Activated T-cell treated with anti-CD3 and anti-CD28 coated beads, Interleukin-2, amount 50 U/mL, for 48 hours (primary cell): ENCODE measurements at places on chromosomes 16 and 17.

DNA sequence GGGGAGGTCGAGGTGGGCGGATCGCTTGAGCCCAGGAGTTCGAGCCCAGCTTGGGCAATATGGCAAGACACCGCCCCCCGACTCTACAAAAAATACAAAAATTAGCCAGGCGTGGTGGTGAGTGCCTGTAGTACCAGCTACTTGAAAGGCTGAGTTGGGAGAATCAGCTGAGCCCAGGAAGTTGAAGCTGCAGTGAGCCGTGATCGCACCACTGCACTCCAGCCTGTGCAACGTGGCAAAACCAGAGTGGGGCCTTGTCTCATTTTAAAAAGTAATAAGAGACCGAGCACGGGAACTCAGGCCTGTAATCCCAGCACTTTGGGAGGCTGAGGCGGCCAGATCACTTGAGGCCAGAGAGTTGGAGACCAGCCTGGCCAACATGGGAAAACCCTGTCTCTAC is 24.4 kb upstream of the ABCC1 start:
- no peak for DNase-seq

- no peak for DNase-seq
Measured at GRCh38 chr16:49011901-49012300, 269.7 kb downstream of the CBLN1 start.

DNA sequence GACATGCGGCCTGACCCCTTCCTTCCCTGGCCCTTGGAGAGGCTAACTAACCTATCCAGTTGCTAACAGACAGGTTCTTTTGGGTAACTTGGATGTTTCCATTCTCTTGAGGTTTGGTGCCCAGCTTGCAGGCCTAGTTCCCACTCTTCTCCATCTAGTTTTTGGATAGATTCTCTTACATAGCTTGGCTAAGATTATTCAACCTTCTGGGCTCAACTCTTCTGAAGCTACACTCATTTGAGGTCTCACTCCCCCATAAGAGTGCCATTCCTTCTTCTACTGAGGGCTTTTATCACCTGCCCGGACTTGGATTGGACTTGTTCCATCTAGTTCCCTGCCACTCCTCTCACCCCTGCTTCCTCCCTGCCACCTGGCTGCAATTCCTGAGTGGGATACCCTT is 44.1 kb upstream of the MARCHF10 start:
- DNase-seq = no peak

GRCh38 chr16:1460602-1461138 is 14.2 kb downstream of the CLCN7 start:
- DNase-seq = no peak

GRCh38 chr16:77807-78443 is at the start of gene MPG:
MPG (plus strand) TSS chr16:78225; CDS start chr16:78310, 85 bp downstream.
- DNase-seq = peak; percentile 89

- DNase-seq = no peak
Measured at GRCh38 chr17:74555427-74555940, 9.6 kb upstream of the CD300C start.

- DNase-seq = no peak
Measured at GRCh38 chr17:37261286-37261685, 114.5 kb upstream of the C17orf78 start.

DNA sequence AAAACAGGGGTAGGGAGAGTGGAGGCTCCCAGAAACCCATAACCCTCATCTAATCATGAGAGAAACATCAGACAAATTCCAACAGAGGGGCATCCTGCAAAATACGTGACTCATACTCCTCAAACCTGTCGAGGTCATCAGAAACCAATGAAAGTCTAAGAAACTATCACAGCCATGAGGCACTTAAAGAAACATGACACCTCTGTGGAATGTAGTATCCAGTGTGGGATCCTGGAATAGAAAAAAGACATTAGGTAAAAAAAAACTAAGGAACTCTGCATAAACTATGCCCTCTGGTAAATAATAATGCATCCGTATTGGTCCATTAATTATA is 16.4 kb downstream of the CDH5 start:
- DNase-seq = no peak

DNA sequence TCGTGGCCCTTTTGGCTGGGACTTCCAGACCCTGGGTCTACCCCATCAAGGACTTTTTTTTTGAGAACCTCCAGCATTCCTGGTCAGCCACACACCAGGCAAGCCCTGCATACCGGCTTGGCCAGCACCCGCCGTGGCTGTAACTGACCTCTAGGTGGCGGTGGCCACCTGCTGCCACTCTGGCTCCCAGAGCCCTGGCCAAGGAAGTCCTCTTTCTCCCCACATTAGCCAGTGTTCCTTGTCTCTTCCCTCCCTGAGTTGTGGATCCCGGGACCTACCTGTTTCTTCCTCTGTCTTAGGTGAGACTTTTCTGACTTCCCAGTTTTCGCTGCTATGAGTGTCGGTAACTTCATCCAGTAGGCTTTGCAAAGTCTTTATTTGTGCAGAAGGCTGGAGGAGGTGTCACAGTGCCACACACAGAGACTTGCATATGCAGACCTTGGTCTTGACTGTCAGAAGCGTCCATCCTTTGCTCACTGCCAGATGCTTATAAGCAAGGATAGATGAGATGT is 348.3 kb downstream of the CPPED1 start:
- DNase-seq = peak; percentile 72

DNA sequence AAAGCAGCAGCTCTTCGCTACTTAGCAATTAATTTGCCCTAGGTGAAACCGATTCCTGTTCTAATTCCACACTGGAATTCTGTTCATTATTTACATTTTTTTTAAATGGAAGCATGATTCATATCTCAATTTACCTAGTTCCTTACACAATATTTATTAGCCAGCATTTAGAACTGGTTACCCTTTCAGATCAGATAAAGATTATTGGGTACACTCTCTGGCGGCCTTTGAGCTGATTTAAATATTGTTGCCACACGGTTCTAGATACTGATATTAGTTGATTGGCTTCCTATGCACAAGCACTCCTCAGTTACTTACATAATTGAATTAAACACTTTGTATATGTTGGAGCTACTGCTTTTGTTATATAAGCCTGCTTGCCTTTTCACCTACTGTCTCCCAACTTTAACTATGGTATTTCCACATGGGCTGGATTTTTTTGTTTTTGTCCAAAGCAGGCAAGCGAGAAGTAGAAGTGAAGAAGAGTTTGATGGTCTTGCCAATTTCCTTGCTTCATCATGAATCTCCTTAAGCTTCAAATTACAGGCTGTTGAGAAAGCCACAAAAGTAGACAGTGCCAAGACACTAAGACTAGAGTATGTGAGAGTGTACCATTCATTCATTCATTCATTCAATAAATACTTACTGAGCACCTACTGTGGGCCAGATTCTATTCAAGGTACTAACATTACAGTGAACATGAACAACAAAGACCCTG is 3.9 kb upstream of the ALDH3A2 start:
- DNase-seq = no peak

DNA sequence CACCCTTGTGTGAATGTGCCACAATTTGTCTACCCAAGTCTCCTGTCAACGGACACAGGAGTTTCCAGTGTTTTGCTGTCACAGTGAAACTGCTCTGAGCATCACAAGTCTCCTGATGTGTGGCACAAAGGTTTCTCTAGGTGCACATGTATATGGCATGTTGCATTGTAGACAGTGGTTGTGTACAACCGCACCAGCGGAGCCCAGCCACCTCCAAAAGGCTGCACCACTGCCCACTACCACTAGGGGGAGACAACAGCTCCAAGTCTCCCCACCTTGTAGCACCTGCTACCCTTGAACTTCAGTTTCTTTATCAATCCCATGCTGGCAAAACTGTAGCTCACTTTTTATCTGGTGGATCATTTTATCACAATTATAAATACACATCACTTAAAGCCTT is 95.5 kb upstream of the ZNF469 start:
- DNase-seq = peak; percentile 45

DNA sequence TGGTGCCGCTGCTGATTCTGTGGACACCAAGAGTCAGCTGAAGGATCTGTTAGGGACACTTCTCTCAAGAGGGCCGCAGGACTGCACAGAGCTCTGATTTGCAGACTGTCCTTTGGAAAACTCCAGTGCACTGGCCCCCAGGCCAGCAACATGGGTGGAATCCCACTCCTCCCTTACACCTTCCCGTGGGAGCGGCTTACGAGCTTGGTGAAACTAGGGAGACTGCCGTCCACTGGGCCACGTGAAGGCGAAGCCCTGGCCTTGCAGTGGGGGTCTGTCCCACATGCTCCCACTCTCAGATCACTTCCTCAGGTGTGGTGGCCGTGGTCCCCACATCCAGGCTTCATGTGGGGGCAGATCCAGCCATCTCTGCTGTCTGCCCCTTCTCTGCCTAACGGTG is 36.4 kb downstream of the PSME3IP1 start:
- no peak for DNase-seq

GRCh38 chr16:85570735-85571562 is 42.2 kb upstream of the GSE1 start:
- DNase-seq = no peak
